Amygdala (tissue), 56 donors: ENCODE measurements at places on chromosomes 1 and 21.

DNA sequence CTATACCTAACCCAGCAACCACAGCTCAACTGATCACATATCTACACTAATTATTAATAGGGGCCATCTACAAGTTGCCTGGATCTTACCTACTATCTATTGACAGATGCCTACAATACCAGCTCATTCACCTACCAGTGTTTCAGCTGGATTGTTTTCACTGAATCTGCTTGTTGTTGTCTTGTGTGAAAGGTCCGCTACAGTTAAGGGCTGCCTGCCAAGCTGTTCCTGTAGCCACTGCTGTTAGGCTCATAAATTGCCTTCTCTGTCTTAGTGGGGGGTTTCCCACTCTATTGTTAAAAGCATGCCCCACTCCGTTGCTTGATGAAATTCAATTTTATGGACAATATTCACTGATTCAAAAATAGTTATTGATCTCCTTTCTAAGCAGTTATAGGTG, 199.7 kb upstream of the TMPRSS15 start:
- no peak for DNase-seq

- no peak for DNase-seq
Measured at GRCh38 chr1:164759979-164760469, 201.0 kb downstream of the PBX1 start.

DNA sequence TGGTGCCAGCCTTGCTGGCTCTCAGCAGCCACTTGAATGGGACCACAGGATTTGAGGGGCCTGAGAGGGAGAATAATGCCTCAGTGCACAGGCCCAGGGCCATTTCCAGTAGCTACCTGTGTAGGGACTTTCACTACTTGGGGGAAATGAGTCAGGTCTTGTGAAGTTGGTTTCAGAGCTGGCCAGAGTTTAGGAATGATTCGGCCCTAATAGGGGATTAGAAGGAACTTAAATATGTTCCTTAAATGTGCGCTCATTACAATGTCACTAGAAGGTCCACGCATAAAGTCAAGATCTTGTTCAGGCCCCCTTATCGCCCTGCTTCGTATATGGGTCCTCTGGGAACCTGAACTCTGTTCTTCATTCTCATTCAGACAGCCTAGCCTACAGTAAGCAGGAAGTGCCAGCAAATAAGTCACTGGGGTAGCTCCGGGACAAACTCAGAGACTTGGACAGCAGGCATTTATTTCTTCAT, 5.6 kb upstream of the AKR1A1 start:
- no peak for DNase-seq

DNA sequence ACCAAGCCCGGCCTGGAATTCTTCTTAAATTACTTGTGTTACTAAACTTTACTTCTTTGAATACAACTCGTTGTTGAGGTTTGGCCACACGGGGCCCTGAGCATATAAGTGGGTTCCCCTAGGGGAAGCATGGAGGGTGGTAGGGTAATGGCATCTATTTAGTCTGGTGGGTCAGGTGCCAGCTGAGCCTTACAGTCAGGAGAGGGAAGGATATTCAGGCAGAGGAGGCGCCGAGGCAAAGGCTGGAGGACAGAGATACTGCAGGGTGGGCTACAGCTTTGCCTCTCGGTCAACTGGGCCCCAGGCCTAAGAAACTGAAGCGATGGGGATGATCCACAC, 424 bp upstream of the NECAP2 start:
- no peak for DNase-seq

GRCh38 chr1:211816586-211816985, 14.0 kb downstream of the LPGAT1 start:
- DNase-seq: no peak

GRCh38 chr1:11648732-11649158, 5.5 kb downstream of the FBXO2 start:
- DNase-seq: no peak

DNA sequence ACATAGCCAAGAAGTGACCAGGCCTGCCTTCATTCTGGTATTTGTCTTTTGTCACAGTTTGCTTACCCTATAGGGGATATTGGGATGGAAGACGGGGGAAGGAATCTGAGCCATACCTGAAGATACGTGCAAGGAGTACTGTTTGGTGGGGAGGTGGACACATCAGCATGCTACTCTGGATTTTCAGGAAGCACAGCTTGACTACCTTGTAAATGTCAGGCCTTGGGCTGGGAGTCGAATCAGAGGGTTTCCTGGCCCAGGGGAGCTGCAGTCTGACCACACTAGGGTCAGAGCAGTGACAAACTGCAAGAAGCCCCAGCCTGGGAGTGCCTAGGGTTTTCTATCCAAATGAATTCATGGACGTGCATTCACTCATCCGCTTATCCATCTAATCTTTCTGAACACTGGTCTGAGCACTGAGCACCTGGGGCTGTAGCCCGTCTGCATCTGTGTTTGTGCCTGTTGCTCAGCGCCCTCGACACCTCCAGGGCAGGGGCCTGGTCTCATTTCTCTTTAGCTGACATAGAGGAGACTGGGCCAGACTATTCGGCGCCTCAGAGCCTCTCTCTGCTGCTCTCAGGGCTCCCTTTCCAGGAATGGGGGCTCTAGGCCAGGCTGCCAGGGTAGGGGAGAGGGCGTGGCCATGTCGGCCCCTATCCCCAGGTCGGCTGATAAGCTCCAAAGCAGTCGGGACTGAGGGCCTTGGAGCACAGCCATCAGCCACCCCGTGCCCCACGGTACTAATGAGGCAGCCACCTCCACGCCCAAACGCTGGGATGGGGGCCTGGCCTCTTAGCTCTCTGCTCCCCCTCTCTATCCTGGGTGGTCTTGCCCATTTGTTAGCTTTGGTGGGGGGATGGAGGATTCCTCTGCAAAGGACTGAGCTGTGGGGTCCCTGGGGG, 47.0 kb upstream of the SLC2A1 start:
- no peak for DNase-seq

DNA sequence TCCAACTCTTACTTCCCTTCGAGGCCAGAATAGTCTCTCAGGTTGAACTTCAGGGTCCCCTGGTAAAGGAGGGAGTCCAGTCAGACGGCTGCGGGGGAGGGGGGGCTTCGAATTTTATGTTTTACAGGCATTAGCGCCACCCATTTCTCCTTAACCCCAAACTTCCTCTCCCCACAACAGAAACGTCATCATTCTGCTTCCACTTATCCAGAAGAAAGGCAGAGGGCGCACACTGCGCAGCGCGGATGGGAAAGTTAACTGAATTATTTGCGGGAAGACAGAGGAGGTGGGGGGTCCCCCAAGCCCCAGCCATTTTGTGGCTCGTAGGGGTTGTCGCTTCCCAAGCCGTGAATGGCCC, 529 bp upstream of the PRMT2 start:
- DNase-seq: peak; percentile 91

DNA sequence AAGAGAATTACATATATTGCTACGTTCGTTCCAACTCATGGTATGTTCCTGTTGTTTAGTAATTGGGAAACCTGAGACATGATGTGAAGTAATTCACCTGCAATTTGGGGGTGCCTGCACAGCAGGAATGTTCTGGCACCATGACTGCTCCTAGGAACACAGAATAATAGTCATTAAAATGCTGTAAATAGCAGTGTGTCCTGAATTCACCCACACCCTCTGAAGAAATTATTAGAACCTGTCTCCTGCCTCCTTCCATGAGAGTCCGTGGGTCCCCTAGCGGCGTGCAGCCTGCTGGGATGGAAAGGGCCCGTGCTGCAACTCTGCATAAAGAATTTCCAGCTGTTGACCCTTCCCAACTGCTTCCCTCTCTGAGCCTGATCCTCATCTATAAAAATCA, 143.1 kb downstream of the PCBP3 start:
- no peak for DNase-seq

DNA sequence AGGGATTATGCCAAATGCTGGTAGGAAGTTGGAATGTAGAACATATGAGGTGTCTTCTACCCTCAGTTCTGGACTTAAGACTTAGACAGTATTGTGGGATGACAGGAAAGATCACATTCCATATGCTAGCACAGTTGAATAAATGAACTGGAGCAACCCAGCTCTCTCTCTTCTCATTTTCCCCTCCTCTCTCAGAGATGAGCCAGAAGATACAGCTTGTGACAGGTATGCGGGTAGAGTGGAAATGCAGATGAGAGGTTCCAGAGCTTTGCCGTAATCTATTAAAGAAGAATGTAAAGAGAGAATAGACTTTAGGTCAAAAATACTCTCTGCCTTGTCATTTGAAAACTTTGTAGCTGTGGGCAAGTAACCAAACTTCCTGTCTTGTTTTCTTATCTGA, 32.5 kb upstream of the HMCN1 start:
- DNase-seq: no peak

- DNase-seq: no peak
Measured at GRCh38 chr1:80498673-80499072, 1302.1 kb upstream of the ADGRL2 start.

GRCh38 chr1:227896710-227897655, 50.7 kb downstream of the WNT9A start:
- DNase-seq: no peak

- DNase-seq: no peak
Measured at GRCh38 chr1:205568135-205568468, 63.6 kb downstream of the CDK18 start.

GRCh38 chr1:97608272-97608671, 312.6 kb downstream of the DPYD start:
- no peak for DNase-seq

DNA sequence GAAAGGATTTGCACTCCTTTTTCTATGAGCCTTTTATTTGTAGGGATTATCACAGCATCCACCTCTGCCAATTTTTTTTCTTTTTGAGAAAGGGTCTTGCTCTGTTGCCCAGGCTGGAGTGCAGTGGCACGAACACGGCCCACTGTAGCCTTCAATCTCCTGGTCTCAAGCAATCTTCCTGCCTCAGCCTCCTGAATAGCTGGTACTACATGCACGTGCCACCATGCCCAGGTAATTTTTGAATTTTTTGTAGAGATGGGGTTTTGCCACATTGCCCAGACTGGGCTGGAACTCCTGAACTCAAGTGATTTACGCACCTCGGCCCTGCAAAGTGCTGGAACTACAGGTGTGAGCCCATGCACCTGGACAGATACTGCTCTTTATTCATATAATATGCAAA, 2.1 kb downstream of the SAMSN1 start:
- DNase-seq: no peak

- DNase-seq: peak; percentile 47
Measured at GRCh38 chr1:63087966-63088365, 234.4 kb upstream of the FOXD3 start.

DNA sequence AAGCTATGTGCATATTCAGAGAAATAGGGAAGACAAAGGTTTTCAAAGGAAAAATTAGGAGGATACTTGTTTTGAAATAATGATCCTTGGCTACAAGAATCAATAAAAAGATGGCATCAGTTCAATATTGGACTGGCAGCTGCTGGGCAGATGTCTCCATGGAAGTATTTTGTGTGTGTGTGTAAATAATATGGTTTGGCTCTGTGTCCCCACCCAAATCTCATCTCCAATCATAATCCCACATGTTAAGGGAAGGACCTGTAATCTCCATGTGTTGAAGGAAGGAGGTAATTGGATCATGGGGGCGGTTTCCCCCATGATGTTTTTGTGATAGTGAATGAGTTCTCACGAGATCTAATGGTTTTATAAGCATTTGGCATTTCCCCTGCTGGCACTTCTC, 40.4 kb upstream of the LRRC7 start:
- DNase-seq: no peak

GRCh38 chr21:42129300-42130266, 58.5 kb downstream of the UMODL1 start:
- no peak for DNase-seq

GRCh38 chr21:16821588-16821987, 691.3 kb upstream of the CXADR start:
- DNase-seq: no peak

GRCh38 chr1:204503122-204503912, 8.7 kb upstream of the PIK3C2B start:
- DNase-seq: peak; percentile 39

- no peak for DNase-seq
Measured at GRCh38 chr21:44682580-44683151, 703 bp upstream of the KRTAP12-1 start.

- no peak for DNase-seq
Measured at GRCh38 chr21:16713331-16714117, 799.3 kb upstream of the CXADR start.

DNA sequence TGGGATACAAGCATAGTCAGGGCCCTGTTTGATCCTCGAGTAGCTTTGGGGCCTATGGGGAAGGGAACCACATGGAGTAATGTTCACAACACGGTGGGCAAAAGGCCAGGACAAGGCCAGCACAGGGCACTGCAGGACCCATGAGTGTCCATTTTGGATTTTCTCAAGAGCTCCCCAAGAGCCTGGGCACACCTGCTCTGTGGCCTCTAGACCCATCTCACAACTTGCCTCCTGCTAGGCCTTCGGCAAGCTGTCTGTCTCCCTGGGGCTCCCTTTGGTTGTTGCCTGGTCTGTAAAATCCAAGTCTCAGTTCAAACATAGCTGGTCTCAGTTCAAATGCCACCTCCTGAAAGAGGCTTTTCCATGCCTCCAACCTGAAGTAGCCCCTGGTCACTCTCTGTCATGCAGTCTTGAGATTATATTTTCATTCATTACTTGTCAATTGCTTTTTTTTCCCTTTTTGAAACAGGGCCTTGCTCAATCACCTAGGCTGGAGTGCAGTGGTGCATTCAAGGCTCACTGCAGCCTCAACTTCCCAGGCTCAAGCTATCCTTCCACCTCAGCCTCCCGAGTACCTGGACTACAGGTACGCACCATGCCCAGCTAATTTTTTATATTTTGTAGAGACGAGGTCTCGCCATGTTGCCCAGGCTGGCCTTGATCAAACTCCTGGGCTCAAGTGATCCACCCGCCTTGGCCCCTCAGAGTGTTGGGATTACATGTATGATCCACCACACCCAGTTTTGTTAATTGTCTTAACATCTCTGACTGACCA, 107.4 kb downstream of the MATN1 start:
- no peak for DNase-seq

DNA sequence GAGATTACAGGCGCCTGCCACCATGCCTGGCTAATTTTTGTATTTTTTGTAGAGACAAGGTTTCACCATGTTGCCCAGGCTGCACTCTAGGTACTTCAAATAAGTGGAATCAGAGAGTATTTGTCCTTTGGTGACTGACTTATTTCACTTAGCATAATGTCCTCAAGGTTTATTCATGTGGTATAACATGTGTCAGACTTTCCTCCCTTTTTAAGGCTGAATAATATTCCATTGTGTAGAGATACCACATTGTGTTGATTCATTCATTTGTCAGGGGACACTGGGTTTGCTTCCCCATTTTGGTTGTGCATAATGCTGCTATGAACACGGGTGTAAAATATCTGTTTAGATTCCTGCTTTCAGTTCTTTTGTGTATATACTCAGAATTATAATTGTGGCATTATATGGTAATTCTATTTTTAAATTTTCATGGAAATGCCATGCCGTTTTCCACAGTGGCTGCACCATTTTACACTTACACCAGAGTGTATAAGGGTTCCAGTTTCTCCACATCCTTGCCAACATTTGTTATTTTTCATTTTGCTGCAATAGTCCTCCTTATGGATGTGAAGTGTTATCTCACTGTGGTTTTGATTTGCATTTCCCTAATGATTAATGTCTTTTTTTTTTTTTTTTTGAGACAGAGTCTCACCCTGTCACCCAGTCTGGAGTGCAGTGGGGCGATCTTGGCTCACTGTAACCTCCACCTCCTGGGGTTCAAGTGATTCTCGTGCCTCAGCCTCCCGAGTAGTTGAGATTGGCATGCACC, 35.1 kb downstream of the IL6R start:
- DNase-seq: no peak

GRCh38 chr1:93623875-93624274, 57.8 kb downstream of the BCAR3 start:
- no peak for DNase-seq

GRCh38 chr1:218971156-218971555, 202.5 kb upstream of the LYPLAL1 start:
- no peak for DNase-seq

- no peak for DNase-seq
Measured at GRCh38 chr21:46223217-46223616, 5.4 kb downstream of the LSS start.

GRCh38 chr1:24849672-24850295, 80.3 kb downstream of the RUNX3 start:
- peak; percentile 13 for DNase-seq
